NCI-H226 (cell line): ENCODE measurements at places on chromosomes 11 and 22.

DNA sequence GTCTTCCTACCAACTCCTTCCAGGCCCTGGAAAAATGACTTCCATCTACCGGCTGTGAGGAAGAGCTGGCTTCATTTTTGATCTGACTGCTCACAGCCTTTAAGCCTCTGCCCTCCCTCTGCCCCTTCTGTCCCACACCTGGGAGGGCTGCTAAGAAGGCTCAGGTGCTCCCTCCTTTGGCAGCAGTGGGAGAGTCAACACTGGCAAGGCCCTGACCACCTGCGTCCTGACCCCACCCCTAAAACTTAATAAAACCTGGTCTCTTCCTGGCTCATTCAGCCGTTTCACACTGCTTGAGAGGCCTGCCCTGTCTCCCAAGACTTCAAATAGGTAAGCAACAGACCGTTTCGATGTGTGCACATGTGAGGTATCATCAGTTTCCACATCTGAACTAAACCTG, 52.1 kb upstream of the NFRKB start:
- no peak for DNase-seq

DNA sequence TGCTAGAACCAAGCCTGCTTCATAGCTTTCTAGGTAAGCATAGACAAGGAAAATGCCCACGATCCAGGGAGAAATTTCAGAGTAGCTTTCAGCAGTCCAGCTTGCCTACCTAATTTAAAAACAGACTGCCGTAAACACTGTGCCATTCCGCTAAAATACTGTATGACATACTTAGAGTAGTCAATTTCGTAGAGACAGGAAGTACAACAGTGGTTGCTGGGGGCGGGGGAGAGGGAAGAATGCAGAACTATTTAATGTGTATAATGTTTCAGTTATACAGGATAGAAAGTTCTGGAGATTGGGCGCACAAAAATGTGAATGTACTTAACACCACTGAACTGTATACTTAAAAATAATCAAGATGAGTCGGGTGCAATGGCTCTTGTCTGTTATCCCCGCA, 56.7 kb downstream of the C11orf58 start:
- DNase-seq = no peak

DNA sequence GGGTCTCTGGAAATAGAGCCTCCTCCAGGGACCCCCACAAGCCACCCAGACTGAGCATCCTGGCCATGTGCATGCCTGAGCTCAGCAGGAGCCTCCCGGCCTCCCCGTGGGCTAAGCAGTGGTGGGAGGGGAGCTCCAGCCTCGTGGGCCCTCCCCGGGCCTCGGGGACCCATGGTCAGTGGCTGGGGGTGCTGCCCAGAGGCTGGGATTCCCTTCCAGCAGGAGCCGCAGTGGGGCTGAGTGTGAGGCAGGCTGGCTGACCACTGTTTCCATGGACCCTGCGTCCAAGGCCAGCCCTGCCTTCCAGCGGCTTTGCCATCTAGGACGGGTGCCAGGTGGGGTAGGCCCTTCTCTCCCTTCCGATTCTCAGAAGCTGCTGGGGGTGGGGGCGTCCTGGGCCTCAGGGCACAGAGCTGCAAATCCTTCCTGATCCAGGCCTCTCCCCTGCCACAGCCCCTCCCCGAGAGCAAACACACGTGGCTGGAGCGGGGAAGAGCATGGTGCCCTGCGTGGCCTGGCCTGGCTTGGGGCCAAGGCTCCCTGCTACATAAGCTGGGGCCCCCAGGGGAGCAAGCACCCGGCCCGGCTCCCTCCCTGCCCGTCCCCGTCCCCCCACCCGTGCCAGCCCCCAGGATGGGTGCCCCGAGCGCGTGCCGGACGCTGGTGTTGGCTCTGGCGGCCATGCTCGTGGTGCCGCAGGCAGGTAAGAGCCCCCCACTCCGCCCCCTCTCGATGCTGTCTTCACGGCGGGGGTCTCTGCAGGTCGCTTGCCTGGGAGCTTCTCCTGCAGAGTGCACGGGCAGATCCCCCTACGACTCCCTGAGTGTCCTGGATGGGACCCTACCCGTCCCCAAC, at the start of gene MUC5B:
Gene MUC5B (plus strand): TSS at position 576 of the 855 bp plus-strand sequence. CDS start 58 bp downstream, at position 634.
- no peak for DNase-seq

DNA sequence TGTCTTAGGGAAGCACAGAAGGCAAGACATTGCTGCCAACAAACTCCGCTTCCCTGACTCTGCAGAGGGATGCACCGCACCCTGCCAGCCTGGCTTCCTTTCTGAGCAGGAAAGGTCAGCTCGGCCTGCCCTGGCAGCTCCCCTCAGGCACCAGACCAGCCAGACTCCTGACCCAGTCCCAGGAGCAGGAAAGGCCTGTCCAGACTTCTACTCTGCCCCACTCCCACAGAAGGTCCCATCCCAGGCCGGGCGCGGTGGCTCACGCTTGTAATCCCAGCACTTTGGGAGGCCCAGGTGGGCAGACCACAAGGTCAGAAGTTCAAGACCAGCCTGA, 17.7 kb downstream of the ARRB1 start:
- DNase-seq = no peak

GRCh38 chr11:123235656-123236261, 40.7 kb upstream of the CLMP start:
- no peak for DNase-seq

DNA sequence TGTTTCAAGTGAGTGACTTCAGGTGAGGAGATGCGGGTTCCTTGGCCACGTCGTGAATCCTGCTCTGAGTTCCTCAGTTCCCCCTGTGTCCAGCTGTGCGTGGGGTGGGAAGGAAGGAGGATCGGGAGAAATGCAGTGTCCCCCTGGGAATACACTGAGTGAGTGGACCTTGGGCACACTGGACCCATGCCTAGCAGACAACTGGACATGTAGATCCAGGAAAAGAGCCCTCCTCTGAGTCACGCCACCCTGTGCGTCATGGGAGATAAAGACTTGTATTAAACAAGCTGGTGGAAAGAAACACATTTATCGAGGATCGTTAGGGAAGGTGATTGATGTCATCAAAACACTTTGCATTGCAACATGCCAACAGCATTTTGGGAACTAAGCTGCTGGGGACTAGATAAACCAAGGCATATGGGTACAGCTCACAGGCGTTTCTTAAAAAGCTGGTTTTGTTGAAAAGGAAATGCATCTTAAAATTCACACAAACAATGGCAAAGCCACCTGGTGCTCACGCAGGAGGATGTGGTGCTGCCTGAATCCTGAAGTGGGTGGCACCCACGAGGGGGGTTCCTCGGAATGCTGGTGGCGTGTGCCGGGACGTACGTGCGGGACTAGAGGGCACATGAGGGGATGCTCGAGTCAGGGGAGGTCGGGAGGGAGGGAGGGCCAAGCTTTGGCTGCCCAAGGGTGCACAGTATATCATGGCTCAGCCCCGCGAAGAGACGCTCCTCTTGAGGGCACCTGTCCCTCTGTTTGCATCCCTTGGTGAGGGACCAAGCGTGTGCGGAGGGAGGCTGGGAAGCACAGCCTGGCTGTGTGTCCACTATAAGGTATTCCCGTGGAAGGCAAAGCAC, 303.5 kb downstream of the TBC1D22A start:
- no peak for DNase-seq
